ENCODE measurements at places on chromosomes 5 and 9. TPM values are rescaled to one million over a fixed set of nuclear protein-coding genes. Genes with fewer than 3 reads are reported as not detected.

The FOXD1 gene
- 3.2 TPM for total RNA-seq

The COL23A1 gene
- total RNA-seq = not detected

DNA sequence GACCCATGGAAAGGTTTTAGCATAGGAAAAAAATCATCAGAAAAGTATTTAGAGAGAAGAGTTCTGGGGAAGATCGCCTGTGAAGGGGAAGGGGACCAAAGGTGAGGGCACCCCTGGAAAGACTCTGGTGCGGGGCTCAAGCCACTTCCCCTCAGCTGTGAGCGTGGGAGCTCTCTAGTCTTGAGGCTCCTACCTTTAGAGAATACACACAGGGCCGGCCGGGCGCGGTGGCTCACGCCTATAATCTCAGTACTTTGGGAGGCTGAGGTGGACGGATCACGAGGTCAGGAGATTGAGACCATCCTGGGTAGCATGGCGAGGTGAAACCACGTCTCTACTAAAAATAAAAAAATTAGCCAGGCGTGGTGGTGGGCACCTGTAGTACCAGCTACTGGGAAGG lies 6.9 kb downstream of the TRIM41 start:
- no peak for DNase-seq

DNA sequence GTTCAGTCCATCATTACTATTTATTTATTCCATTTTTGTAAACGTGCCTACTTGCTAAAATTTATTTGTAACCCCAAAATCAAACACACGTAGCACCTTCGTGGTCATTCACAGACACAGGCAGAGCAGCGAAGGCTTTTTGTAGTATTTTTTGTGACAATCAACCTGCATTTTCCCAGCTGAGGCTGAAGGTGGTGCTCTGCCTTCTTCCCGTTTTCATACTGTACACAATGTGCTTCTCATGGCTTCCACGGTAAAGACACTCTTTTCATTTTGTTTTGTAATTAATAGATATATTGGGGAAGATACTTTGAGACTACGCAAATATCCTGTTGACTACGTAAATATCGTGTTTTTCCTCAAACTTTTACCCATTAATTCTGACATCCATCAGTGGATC lies 19.4 kb downstream of the DAP start:
- DNase-seq = no peak

DNA sequence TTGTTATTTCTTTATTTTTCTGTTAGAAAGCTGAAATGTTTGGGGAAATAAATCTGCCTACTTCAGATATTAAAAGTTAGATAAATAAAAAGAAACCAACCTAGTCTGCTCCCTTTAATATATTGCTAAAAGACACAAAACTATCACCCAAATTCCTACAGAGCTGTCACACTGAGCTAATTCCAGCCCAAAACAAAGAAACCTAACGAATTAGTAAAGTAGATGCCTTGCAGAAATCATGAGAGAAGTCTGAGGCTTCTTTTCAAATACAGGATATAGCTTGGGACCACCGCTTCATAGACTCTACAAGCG lies 122.2 kb upstream of the LMX1B start:
- DNase-seq = no peak
